ENCODE measurements at places on chromosomes 13 and 19.

DNA sequence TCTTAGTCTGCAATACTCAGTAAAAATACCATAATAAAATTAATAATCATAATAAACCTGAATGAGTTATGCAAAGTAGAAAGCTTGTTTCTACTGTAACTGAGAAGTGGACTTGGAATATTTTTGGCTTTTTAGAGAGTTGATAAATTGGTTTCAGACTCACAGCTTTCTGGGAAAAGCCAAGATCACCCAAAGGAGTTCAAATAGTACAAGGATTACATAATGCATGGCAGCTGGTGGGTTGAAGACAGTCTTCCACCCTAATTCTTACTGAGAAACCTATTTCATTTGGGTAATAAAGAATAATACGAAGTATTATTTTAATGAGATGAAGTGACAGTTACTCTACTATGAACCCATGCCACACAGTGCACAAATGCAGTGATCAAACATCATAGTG is 139.4 kb upstream of the KLF12 start:
- no peak for DNase-seq

DNA sequence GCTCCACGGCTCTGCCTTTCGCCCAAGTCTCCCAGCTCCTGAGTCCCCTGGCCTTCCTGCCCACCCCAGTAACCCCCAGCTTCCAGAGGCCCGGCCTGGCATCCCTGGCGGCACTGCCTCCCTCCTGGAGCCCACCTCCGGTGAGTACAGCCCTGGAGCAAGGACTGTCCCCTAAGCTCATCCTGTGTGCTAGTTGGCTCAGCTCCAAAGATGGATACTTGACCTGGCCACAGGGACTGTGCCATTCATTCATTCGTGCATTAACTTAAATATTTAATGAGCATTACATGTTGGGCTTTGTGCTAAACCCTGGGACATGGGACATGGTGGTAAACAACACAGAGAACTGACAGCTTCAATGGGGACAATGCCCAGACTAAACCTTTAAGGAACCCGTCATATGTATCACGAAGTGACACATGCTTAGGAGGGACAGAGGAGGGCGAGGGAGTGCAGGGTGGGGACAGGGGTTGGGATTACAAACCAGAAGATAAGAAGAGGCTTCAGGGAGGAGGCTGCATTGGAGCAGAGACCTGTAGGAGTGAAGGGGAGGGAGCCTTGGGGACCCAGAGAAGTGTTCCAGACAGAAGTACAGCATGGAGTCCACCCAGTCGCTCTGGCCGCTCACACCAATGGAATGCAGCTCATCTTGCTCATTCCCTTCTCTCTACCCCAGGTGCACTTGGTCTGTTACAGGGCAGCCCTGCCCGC is 6.9 kb upstream of the OVOL3 start:
- DNase-seq: no peak

- no peak for DNase-seq
Measured at GRCh38 chr13:61415058-61415721, 459 bp downstream of the PCDH20 start.

DNA sequence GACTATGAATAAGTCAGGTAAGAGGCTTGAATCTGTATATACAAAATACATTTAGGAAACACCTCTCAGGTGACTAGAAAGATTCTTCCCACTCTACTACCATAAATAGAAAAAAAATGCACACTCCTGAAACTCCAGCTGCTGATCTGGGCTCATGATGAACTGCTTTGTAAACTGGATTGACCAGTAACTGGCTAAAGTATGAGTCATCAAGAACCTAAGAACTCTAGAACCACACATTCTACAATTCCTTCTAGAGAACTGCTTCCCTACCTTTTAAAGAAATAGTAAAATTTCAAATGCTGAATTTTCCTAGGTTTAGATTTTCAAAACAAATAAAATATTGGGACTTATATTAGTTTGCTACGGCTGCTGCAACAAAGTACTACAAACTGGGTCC is 55.2 kb downstream of the ELF1 start:
- DNase-seq: no peak

GRCh38 chr19:54502518-54503048 is at the start of gene LAIR2:
TSS of gene LAIR2 (plus strand) at chr19:54502831. CDS start at chr19:54502919, 88 bp downstream.
- no peak for DNase-seq

DNA sequence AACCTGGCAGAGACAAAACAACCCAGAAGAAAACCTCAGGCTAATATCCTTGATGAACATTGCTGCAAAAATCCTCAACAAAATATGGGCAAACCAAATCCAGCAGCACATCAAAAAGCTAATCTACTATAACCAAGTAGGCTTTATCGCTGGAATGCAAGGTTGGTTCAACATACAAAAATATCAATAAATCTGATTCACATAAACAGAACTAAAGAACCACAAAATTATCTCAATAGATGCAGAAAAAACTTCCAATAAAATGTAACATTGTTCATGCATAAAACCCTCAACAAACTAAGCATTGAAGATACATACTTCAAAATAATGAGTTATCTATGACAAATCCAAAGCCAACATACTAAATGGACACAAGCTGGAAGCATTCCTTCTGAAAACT is 8.8 kb downstream of the ZNF724 start:
- DNase-seq: no peak

GRCh38 chr19:31391518-31391917 is 42.3 kb upstream of the TSHZ3 start:
- DNase-seq: no peak
